ENCODE measurements at places on chromosomes 7 and 10.

DNA sequence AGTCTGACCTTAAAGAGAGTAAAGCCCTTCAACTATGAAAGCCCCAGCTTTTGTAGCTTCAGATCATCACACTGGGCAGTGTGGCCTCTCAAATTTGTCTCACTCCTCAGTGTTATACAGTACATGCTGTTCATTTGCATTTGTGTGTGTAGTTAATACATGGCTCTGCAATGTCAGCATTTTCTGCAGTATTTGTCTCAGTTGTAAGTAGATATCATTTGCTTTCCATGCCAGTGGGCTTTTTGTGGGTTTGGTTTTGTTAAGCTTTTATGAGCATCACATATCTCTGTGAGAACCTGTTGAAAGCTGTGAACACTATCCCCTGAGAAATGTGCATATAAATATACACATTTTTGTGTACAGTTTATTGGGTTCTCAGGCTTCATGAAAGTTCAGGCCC lies 57.0 kb downstream of the ZNF277 start:
- no peak for DNase-seq

DNA sequence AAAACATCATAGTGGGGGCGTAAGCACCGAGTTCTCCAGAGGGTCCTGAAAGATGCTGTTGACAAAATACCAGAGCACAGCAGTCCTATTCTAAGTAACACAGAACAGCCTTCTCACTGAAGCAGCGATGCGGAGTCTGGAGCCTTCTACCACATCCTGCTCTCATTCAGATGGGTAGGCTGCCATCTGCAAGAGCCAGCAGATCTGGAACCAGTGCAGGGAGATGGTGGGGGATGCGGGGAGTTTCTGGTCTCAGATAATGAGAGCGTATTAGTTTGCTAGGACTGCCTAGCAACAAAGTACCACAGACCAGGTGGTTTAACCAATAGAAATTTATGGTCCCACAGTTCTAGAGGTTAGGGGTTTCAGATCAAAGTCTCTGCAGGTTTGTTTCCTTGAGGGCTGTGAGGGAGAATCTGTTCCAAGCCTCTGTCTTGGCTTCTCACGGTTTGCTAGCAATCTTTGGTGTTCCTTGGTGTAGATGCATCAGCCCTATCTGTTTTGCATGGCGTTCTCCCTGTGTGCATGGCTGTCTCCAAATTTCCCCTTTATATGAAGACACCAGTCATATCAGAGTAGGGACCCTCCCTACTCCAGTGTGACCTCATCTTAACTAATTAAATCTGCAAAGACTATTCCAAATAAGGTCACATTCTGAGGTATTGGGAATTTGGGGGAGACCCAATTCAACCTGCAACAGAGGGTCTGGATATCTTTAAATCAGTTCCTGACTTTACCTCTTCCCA lies 52.0 kb upstream of the STEAP1B start:
- no peak for DNase-seq

DNA sequence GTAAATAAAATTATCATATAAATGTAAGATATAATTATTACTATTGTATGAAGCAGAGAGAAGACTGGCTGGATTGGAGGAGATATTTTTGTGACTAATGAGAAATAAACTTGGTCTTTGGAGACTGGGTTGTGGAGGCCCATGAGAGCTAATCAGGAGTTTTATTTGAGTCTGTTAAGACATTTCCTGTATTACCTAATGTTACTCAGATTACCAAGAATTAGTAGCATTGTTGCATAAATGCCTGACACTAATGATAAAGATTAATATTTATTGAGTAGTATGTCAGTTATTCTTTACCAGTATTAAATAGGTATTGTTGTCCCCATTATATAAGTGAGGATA lies 7.1 kb downstream of the CCDC126 start:
- no peak for DNase-seq

- no peak for DNase-seq
Observed at GRCh38 chr7:50695026-50695425, 87.7 kb downstream of the GRB10 start.

DNA sequence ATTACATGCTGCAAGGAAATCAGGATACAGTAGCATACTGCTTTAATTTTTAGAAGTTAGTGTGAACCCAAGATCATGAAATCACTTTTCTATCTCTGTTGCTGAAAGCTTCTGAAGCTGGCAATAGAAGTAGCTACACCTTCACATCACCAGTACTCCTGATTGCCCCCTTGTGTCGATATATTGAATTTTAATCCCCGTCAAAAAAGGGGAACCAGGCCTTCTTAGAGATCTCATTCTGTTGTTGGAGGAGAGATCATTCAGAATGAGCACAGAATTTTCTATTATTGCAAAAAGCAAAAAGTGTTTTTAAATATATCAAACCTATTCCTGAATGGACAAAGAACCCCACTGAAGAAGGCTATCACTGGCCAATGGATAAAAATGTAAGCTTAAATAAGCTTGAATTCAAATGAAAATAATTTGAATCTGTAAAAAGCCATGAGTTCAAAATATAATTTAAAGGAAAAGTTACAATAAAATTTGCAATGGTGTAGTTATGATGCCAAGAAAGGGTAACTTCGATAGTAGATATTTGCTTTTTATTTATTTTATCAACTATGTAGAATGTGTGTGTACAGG lies 39.7 kb upstream of the TEX47 start:
- DNase-seq, result no peak

- DNase-seq, result no peak
Observed at GRCh38 chr10:28633750-28634149, 43.6 kb upstream of the BAMBI start.

DNA sequence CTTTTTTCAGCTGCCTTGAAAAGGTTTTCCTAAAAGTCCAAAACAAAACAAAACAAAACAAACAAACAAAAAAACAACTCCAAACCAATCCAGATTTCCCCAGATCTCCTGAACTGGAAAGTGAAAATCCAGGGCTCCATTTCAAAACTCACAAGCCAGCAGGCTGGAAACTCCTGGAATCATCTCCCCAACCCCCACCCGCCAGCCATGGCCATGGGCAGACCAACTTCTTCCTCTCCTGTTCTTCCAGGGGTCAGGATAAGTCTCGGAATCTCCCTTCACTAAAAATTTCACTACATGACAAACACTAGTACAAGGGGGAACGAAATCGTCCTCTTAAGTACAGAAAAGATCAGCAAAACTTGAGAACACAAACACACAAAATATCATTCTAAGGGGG lies 40.4 kb downstream of the GNA12 start:
- no peak for DNase-seq

GRCh38 chr7:19944363-19945120 lies 171.1 kb upstream of the TMEM196 start:
- DNase-seq, result no peak

DNA sequence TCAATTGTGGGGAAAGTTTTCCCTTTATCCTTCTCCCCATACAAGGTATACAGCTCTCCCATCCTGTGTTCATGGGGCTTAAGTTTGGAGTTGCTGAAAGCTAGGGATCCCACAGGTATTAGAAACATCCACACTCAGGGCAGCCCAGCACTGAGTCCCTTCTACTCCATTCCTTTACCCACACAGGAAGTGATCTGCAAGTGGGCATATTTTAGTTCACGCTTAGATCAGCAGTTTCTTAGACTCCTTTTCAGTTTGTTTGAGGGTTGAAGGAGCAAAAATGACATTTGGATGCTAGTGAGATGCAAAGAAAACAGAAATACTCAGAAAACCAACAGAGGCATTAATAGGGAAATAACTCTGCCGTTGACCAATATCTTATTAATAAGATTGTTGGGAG lies 134.7 kb downstream of the VPS50 start:
- no peak for DNase-seq

GRCh38 chr7:145082366-145083161 lies 246.7 kb upstream of the TPK1 start:
- no peak for DNase-seq

DNA sequence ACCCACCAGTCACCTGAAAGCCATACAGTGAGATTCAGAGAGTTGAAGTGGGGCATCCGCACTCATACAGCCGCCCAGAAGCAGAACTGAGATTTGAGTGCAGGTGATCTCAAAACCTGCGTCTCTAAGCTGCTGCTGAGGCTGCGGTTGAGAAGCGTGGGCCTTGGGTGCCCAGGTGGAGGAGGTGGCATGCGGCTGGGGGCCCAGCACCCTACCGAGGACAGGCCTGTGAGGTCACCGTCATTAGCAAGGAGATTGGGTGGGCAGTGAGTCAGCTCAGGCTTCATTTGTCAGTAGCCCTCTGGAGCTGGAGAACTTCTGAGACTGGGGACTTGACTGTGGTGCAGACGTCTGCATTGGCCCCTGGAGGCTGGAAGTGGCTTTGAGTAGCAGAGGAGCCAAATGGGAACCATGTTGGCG lies 29.8 kb downstream of the ZMIZ1 start:
- no peak for DNase-seq

GRCh38 chr10:7337431-7338171 lies 73.2 kb downstream of the SFMBT2 start:
- no peak for DNase-seq

DNA sequence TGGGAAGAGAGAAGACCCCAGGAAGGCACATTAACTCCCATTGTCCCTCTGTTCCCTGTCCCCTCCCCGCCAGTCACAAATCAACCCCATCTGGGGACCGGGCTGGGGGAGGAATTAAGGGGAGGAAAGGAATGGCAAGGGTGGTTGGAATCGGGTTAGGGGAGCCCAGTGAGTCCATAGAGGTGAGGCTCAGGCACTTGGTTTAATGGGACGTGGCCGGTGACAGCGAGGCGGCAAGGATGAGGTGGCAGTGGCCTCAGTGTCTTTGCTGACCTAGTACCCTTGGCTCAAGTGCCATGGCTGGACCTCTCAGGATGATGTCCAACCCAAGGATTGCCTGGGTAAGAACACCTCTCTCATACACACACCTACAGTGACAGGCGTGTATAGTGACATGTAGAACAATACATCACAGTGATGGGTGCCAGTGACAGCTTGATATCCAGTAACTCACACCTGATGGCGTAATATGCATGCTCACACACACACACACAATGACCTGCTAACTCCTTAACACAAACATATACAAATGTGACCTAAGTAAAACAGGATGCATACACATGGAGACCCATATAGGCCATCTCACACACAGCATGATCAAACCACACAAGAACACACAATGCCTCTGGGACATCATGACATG lies 12.3 kb downstream of the KCNIP2 start:
- no peak for DNase-seq

DNA sequence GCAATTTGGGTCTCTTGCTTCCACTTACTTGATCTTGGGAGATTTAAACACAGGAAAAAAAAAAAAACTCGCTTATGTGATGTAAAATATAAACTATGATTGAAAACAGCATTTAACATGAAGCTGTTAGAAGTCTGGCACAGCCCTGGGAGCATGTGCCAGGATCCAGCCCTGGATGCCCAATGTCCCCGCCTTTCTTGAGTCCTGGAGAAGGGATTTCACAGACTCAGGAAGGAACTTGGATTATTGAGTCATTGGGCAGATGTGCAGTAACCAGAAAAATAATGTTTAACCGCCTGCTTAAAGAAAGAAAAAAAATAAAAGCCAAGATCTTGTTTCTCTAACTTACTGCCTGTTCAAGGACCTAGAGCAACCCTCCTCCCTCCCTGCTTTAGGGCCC lies 3.7 kb upstream of the JCAD start:
- no peak for DNase-seq

GRCh38 chr10:97903128-97904017 lies 53.7 kb downstream of the GOLGA7B start:
- no peak for DNase-seq

DNA sequence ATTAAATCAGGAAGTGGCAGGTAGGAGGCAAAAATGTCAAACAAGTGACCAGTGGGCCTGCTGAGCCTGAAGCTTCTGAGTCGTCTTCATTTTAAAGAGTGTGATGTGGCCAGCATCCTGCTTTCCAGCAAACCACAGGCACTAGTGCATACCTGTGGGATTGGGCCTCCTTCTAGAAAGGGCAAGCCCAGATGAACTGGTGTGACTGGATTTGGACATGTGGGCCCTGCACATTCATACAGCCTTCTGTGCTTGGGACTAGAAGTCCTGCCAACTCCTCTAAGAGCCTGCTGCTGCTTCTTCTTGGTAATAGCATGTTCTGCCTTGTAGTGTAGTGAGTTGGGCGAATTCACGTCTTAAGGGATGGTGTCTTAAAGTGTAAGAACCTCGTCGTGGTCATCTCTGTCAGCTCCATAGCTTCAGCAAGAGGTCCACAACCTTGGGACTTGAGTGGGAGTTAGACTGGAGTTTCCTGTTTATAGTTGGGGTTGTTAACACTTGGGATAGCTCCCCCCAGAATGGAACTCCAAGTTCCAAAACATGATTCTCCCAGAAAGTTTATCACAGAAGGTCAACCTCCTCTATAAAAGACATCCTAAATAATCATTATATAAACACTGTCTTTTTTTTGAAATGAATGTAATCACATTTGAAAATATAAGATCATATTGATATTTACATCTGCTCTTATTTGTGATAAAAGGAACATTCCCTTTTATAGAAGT lies 11.2 kb downstream of the BMPER start:
- no peak for DNase-seq

GRCh38 chr7:5396542-5396941 lies 27.1 kb downstream of the TNRC18 start:
- DNase-seq, result peak; percentile 67

DNA sequence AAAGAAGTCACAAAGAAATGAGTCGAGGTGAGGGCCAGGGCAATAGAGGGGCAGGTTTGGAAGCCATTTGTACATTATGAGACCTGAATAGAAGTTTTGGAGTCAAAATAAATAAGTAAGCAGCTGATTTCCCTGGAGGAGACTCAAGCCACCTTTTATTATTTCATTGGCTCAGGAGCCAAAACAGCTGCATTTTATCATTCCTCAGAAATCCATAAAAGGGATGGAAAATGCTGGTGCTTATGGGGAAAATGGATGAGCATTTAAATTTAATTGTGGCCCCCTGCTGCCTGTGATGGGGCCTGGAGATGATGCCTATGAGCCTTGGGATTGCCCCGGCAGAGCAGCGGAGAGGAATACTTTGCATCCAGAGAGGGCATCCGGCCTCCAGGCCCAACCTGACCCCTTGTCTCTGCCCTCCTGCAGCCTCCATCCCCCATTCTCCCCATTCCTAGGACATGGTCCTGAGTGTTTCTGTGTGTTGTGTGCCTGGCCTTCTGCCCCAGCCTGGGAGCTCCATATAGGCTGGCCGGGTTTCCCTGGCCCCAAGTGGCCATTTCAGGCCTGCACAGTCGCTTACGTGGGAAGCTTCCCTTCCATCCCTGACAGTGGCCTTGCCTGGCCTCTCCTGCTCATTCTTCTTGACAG lies 296.8 kb upstream of the ZMIZ1 start:
- peak; percentile 21 for DNase-seq

DNA sequence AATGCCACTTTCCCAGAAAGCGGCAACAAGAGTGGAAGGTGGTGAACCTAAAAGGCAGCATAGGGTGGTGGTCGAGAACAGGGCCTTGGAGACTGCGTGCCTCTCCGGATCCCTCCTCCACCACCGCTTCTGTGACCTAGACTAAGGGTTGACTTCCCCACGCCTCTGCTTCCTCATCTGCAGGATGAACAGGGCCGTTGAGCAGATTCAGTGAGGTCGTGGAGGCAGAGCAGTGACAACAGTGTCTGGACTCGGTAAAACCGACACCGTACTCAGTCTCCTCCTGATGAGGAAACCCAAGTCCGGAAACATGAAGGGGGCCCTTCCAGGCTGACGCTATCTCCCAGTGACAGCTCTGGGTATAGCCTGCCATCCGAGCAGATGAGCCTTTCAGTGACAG lies 162.6 kb downstream of the CELF2 start:
- no peak for DNase-seq

Measured in right cardiac atrium (tissue), 5 donors.